ENCODE measurements at places on chromosomes 1 and 21.

- peak; percentile 93 for DNase-seq
These were observed 32.8 kb upstream of the RNF19B start for GRCh38 chr1:32997381-32997891.

GRCh38 chr1:208029381-208030287 is 118.7 kb upstream of the CD34 start:
- peak; percentile 87 for DNase-seq

DNA sequence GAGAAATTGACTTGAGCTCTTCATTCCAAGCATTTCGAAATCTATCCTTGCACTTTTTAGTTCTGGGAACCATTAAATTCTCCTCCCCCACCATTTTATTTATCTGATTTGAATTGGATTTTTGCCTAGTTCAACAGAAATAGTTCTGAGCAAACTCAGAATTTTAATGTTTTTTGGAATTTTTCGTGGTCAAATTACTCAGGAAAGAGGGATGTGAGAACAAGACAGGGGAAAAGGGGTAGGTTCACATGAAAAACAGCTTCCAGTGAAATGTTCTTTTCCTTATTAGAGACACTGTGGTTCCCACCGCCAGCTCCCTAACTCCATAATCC is 5.7 kb upstream of the ZNF697 start:
- DNase-seq: peak; percentile 64

DNA sequence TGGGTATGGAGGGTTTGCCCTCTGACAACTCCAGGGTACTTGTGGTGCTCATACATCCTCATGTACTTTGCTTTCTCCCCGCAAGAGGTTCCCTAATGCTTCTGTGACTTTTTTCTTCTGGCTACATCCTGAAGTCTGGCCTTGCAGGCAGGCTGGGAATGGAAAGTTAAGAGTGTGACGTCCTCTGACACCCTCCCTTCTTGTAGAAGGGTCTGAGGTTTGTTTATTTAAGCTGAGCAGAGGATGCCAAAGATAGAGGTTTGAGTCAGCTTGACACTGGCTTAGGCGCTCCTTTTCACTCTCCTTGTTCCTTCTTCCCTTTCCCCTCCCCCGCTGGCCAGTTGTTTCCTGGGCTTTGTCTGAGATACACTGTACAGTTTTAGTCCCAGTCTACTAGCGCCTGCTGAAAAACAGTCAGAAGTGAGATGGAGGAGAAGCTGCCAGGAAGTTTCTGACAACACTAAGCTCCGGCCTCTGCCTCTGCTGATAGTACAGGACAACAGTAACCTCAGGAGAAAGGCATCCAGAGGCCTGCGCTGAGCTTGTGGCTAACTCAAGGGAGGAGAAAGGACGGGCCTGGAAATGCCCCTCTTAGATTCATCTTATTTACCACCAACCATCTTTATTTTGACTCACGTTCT is at the start of gene MACF1:
Gene MACF1, plus strand, starts transcription at position 255 of the 641 bp plus-strand sequence. Its CDS starts 328 bp downstream, at position 583.
- peak; percentile 98 for DNase-seq

- no peak for DNase-seq
These were observed 7.5 kb upstream of the EVI5 start for GRCh38 chr1:92792340-92792782.

- DNase-seq: peak; percentile 80
These were observed 236.5 kb upstream of the JUN start for GRCh38 chr1:59020151-59020997.

DNA sequence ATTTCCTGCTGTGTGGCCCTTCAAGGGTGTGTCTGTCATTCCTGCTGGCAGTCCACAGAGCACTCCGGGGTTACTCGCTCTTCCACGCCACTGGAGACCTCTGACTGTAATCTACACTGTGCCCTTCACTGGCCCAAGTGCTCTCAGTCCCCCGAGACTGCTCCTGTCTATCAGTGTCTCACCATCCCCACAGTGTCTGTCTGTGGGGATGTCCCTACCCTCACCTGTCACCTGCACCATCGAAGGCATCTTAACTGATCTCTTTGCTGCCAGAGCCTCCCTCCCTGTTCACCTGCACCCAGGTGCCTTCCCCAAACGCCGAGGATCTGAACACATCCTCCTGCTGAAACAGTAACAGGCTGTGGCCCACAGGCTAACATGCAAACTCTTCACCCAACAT is 136.7 kb downstream of the MATN1 start:
- no peak for DNase-seq

- peak; percentile 99 for DNase-seq
These were observed 10.5 kb upstream of the SRP9 start for GRCh38 chr1:225766967-225767633.

DNA sequence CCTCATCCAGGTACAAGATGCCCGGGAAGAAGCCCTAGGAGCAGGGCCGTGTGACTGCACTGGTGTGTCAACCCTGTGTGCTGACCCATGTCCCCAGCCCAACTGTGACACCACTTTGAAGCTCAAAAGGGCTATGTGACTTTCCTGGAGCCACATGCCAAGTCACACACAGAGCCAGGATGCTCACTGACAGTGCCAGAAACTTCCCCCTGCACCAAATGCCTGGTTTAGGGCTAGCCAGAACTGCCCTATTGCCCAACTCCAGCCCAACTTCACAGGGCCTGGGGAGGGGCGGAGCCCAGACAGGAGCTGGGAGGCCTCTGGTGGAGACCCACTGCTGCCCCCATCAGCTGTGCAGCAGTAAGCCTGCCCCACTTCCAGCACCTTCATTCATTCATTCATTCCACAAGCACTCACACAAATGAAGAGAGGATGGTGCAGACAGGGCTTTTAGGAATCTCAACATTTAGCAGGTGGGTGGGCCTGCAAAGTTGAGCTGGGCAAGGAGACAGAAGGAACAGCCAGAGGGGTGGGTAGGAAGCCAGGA is 36.7 kb downstream of the KCNQ4 start:
- DNase-seq: no peak
